ENCODE measurements at places on chromosomes 13 and 19.
A peak's percentile ranks its signal among the peaks of the same experiment; 100 is the strongest.

GRCh38 chr19:37942516-37942902 lies 35.5 kb downstream of the SIPA1L3 start:
- no peak for DNase-seq

DNA sequence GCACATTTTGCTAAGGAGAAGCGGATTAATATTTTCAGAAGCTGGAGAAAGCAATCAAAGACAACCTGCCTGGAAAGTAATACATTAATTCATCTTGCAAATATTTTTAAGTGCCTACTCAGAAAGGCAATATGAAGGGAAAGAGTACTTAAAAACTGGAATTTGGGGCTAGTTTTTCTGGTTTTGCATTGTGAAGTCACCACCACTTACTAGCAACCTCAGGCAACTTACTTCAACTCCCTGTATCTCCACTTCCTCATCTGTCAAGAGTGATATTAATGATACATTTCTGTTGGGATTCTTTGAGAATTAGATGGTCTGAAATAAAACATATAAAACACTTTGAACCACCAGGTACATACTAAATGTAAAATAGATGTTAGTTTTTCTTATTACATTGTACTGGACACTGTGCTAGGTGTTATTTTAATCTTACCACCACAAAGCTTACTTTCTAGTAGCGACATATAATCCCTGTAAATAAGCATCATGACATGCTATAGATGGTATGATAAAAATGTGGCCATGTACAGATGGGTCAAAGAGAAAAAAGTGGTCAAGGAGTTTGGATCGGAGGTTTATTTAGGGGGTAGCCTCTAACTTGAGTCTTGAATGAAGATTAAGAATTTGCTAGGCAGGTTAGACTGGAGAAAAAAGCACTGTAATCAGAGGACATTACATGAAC lies 101.2 kb downstream of the SPRY2 start:
- DNase-seq = no peak

DNA sequence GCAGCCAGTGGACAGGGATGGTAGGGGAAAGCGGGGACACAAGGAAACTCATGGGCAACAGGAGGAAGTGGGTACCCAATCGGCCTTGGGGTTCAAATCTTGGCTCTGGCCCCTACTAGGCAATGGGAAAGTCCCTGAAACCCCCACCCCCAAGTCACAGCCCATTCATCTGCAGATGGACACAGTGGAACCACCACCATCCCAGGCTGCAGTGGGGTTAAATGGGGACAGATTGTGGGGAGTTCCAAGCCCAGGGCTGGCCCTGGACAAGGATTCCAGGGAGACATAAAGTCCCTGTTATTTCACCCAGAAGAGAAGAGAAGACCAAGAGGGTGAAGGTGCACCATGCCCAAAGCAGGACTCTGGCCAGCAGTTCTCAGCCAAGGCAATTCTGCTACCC lies 48.5 kb downstream of the CPAMD8 start:
- DNase-seq = no peak

GRCh38 chr19:38657633-38658222 lies 10.3 kb downstream of the ACTN4 start:
- peak; percentile 70 for DNase-seq

DNA sequence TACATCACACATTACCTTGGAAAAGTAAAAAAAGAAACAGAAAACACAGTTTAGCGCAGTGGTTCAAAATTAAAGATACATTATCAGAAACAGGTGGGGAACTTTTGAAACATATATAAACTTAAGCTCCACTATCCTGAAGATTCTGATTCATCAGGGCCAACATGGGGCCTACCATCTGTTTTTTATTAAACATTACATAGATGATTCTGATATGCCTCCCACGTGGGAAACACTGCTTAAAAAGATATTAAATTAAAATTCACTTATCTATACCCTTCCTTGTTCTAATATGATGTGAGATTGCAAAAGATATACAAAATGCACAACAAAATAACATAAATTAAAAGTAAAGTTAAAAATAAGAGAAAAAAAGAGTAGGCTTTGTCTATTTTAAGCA lies 125.0 kb downstream of the VWA8 start:
- DNase-seq = no peak

DNA sequence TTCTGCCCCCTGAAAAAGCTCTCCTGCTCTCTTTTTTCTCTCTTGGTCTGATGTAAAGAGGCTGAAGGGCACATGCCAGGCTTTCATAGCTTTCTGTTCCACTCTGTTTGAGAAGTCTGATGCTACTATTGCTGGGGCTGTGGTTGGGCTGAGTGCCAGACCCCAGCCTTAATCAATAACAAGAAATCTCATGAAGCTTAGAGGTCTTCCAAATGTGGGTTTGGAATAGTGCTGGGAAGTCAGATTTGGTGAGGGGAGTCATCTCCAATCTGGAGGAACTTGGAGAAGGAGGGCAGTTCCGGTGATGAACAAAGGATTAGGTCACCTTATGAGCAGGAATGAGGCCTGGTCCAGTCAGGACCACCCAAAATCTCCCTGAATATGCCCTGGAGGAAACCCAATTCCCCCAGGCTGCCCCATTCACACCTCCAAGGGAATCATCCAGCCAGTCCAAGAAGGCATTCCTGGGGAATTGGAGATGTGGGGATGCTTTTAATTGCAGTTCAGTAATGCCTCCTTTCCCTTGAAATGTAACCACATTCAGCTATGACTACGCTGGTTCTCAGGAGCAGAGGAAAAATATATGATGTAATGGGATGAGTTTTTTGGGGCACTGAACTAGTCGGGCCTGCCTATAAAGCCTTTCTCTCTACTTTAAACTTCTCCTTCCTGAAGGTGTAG lies 102.0 kb downstream of the STARD13 start:
- peak; percentile 73 for DNase-seq

- peak; percentile 92 for DNase-seq
Measured at GRCh38 chr13:65597839-65598818, 1632.0 kb downstream of the PCDH9 start.

GRCh38 chr13:66208589-66208988 lies 1021.5 kb downstream of the PCDH9 start:
- no peak for DNase-seq

- DNase-seq = no peak
Measured at GRCh38 chr19:49488863-49489537, 1.6 kb downstream of the RPL13A start.

GRCh38 chr13:93771782-93772181 lies 545.2 kb downstream of the GPC6 start:
- DNase-seq = peak; percentile 86

DNA sequence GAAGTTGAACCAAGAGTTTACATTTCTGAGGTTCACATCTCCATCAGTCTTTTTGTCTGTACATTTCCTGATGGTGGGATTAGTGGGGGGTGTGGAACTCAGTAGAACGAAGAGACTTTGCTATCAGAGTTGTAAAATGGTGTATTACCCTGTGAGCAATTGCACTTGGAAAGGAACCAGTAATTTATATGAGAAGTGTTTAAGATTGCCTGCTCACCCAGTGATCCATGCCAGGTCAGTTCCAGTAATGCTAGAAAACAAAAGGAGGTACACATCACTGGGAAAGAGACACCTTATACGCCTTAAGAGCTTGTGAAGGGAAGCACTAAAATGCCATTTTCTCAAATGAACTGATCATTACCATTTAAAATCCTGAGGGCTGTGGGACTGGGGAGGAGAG lies 7.5 kb upstream of the DACH1 start:
- DNase-seq = no peak

DNA sequence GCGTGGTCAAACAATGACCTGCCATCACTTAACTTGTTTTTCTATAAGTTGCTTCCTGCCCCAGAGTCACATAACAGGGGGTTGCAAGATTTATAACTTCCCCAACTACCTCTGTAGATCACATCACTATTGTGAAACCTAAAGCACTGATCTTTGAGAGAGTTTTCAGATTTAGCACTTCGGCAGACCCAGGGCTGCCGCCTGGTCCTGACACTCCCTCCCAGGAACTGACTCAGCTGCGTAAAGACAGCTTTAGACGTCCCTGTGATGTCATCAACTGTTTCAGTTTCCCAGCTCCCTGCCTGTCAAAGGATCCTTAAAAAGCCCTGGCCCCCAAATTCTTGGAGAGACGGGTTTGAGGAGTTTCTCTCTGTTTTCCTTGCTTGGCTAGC lies 33.3 kb downstream of the IGFL2 start:
- peak; percentile 52 for DNase-seq

DNA sequence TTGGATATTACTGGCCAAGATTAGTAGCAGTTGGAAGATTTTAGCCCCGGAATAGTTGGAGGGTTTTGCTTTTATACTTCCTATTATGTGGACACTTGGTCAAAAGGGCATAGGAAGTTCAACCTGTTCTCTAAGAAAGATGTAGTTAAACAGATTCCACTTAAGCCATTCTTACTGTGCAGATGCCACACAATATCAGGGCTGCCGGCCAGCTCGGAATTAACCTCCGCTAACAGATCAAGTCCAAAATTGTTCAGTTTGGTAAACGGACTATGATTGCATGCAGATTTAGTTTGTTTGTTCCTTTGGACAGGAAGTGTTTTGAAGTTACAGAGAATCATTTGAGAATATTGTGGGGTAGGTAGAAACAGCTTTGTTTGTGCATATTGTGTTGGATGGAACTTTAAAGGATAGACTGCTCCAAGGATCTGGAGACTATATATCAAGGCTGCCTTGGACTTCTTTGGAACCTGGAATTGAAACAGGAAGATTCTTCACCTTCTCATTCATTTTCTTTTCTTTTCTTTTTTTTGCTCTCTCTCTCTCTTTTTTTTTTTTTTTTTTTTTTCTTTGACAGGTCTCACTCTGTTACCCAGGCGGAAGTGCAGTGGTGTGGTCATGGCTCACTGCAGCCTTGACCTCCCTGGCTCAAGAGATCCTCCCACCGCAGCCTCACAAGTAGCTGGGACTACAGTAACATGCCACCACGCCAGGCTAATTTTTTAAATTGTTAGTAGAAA lies 5.0 kb upstream of the SPRY2 start:
- DNase-seq = no peak

DNA sequence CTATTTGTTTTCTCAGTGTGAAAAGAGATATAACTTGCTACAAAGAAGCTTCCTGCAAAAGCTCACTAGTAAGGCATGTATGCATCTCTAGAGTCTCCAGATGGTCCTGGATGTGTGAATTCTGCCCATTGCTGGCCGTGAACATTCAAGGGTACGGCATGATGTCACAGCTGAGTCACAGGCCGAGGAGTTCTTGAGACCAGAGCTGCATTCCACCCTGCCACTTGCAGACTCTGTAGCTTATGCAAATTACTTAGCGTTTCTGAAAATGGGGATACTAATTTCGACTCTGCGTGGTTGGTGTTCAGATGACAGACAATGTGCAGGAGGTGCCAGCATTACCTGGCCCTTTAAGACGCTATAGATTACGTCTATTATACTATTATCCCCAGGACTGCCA lies 470.7 kb downstream of the ZNF536 start:
- DNase-seq = no peak
